Left lung (tissue), 14 donors: ENCODE measurements at places on chromosomes 4 and X. TPM values are rescaled to one million over a fixed set of nuclear protein-coding genes. Genes with fewer than 3 reads are reported as not detected.

Gene ZNF711
- 2.9 TPM for total RNA-seq

Gene SFRP2
- total RNA-seq, result 73.9 TPM

Gene TLR6
- total RNA-seq, result 18.1 TPM

Gene SSX4
- not detected for total RNA-seq

Gene ZMAT1
- total RNA-seq, result 3.3 TPM

Gene RPL36A
- total RNA-seq, result 169 TPM

Gene TMEM156
- total RNA-seq, result 1.1 TPM

- no peaks in the 10 kb centered on the region for H3K36me3 ChIP-seq
- H3K4me3 ChIP-seq, result peak overlapping the region; percentile 92
- peaks cover 37% of the 10 kb centered on the region for H3K4me1 ChIP-seq
These were observed 1.8 kb downstream of the SLC30A9 start for GRCh38 chr4:41991916-41992767.

GRCh38 chrX:51487960-51488267 lies 8.5 kb downstream of the NUDT11 start:
- DNase-seq, result no peak
- H3K4me1 ChIP-seq, result no peaks in the 10 kb centered on the region
- H3K36me3 ChIP-seq, result no peaks in the 10 kb centered on the region
- peaks cover 7% of the 10 kb centered on the region for H3K27me3 ChIP-seq

GRCh38 chrX:133189195-133189594 lies 29.0 kb downstream of the TFDP3 start:
- no peaks in the 10 kb centered on the region for H3K27me3 ChIP-seq
- DNase-seq, result no peak
- H3K27ac ChIP-seq, result no peak overlapping the region
- H3K4me3 ChIP-seq, result no peak overlapping the region
- no peaks in the 10 kb centered on the region for H3K36me3 ChIP-seq

DNA sequence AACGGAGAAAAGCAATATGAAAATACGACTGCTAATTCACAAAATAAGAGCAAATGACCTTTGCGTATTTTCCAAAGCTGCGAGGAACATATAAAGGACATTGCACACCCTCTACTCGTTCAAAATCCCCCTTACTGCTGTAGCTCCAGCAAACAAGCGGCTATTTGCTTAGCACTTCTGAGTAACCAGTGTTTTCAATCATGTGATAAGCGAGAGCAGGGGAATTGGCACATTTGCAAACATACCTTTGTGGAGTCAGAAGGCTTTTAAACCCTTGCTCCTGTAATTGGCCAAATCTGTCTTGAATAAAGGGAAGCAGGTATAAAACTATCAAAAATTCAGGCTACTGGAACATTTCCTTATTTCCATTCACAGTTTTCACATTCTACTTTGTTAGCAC lies 610.2 kb downstream of the UBE2NL start:
- H3K36me3 ChIP-seq, result no peaks in the 10 kb centered on the region
- peak; percentile 0 for DNase-seq
- H3K27me3 ChIP-seq, result no peaks in the 10 kb centered on the region
- H3K4me1 ChIP-seq, result no peaks in the 10 kb centered on the region
- H3K4me3 ChIP-seq, result no peak overlapping the region

DNA sequence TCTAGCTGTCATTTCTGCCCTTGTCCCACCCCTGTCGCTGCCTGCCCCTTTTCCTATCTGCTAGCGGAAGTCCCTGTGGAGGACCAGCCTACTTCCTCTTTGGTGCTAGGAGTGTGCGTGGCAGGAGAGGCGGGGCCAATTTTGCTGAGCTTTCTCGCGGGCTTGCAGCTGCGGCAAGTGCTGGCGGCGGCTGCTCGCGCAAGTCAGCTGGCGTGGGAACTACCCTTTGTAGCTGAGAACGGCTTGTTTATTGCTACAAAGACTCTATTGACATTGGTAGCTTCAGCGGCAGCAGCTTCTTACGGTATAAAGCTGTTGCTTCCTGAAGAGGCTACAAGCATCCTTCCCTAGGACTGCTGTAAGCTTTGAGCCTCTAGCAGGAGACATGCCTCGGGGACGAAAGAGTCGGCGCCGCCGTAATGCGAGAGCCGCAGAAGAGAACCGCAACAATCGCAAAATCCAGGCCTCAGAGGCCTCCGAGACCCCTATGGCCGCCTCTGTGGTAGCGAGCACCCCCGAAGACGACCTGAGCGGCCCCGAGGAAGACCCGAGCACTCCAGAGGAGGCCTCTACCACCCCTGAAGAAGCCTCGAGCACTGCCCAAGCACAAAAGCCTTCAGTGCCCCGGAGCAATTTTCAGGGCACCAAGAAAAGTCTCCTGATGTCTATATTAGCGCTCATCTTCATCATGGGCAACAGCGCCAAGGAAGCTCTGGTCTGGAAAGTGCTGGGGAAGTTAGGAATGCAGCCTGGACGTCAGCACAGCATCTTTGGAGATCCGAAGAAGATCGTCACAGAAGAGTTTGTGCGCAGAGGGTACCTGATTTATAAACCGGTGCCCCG lies at the start of gene MAGEH1:
Gene MAGEH1, plus strand, starts transcription at position 138 of the 843 bp plus-strand sequence. Its CDS starts 248 bp downstream, at position 386.
- H3K27me3 ChIP-seq, result no peaks in the 10 kb centered on the region
- peak; percentile 87 for DNase-seq
- peaks cover 3% of the 10 kb centered on the region for H3K4me1 ChIP-seq
- H3K36me3 ChIP-seq, result no peaks in the 10 kb centered on the region
- H3K27ac ChIP-seq, result peak within 1 kb of the TSS; percentile 73

GRCh38 chrX:98379134-98379533 lies 1495.4 kb downstream of the RPA4 start:
- no peaks in the 10 kb centered on the region for H3K27me3 ChIP-seq
- H3K4me3 ChIP-seq, result no peak overlapping the region
- no peak for DNase-seq

- H3K27ac ChIP-seq, result no peak overlapping the region
- H3K36me3 ChIP-seq, result no peaks in the 10 kb centered on the region
- peak; percentile 21 for DNase-seq
- no peak overlapping the region for H3K4me3 ChIP-seq
- no peaks in the 10 kb centered on the region for H3K27me3 ChIP-seq
These were observed 824.9 kb downstream of the RAPGEF2 start for GRCh38 chr4:159927781-159928180.

- no peaks in the 10 kb centered on the region for H3K27me3 ChIP-seq
- H3K4me1 ChIP-seq, result no peaks in the 10 kb centered on the region
- no peak overlapping the region for H3K4me3 ChIP-seq
- DNase-seq, result no peak
- no peaks in the 10 kb centered on the region for H3K36me3 ChIP-seq
- H3K27ac ChIP-seq, result no peak overlapping the region
These were observed 66.0 kb downstream of the CBLL2 start for GRCh38 chrX:22338740-22339139.

DNA sequence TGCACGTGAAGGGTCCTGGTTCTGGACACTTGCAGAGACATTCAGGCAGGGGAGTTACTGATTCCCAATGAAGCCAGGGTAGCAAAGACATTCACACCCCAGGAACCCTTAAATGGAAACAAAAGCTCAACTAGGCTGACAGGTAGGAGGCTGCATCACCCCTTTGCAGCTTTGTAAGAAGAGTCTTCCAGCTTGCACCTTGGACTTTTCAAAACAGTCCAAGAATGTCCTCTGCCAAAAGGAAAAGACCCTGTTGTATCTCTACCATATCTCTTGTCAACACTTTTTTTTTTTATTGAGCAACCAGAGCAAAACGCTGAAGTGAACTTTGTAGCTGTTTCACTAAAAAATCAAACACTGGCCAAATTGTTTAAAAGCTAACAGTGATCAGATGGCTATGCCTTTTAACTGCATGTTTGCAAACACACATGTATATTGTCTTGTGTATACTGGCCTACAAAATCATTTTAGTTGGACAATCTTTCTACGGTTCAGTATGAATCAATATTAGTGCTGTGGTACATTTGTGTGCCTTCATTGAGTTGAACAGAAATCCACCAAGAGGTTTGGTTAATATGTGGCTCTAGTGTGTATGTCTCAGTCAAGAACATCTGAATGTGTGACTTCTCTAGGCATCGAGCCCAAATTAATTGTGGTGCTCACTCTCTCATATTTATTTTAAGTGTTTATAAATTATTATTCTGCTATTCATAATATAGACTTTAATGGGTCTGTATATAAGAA lies 18.5 kb upstream of the WWC2 start:
- no peaks in the 10 kb centered on the region for H3K36me3 ChIP-seq
- no peaks in the 10 kb centered on the region for H3K27me3 ChIP-seq
- no peak overlapping the region for H3K4me3 ChIP-seq
- no peak overlapping the region for H3K27ac ChIP-seq
- no peak for DNase-seq

DNA sequence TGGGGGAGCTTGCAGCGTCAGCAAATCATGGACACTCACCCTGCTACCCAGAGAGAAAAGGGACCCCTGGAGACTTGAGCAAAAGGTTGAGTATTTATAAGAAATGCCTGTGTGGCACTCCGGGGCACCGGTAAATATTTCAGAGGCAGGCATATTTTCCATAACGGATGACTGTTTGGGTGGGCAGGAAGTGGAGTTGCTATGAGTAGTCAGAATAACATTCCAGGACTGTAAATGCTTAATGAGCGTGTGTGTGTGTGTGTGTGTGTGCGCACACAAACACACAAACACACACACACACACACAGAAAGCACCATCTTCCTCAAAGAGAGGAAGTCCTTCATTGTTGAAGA lies 74.6 kb downstream of the MXRA5 start:
- H3K4me3 ChIP-seq, result no peak overlapping the region
- H3K36me3 ChIP-seq, result no peaks in the 10 kb centered on the region
- H3K27me3 ChIP-seq, result no peaks in the 10 kb centered on the region
- H3K4me1 ChIP-seq, result peaks cover 4% of the 10 kb centered on the region
- no peak for DNase-seq
- H3K27ac ChIP-seq, result no peak overlapping the region

- no peak overlapping the region for H3K27ac ChIP-seq
- no peaks in the 10 kb centered on the region for H3K27me3 ChIP-seq
- no peaks in the 10 kb centered on the region for H3K4me1 ChIP-seq
These were observed 231.9 kb upstream of the INTU start for GRCh38 chr4:127400731-127401346.

- peak overlapping the region; percentile 79 for H3K4me3 ChIP-seq
- H3K4me1 ChIP-seq, result peaks cover 49% of the 10 kb centered on the region
- no peaks in the 10 kb centered on the region for H3K27me3 ChIP-seq
- no peak for DNase-seq
- no peaks in the 10 kb centered on the region for H3K36me3 ChIP-seq
- H3K27ac ChIP-seq, result peak overlapping the region; percentile 100
These were observed 1.8 kb downstream of the CAMK2D start for GRCh38 chr4:113759696-113760093.

DNA sequence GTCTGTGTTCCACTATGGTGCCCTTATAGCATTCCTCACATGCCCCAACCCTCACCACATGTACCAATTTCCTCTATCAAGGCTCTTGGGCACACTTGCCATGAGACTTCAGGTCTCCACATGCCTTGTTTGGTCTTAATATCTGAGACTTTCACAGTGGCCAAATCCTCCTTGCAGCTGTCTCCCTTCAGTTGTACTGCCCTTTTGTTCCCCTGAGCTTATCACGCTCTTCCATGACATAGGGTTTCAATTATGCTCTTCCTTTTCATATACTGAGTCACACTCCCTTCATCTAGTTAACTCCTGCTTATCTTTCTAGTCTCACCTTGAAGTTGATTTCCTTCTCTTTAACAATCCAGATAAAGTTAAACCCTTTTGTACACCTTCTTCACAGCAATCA lies 212.9 kb downstream of the PDHA2 start:
- no peaks in the 10 kb centered on the region for H3K36me3 ChIP-seq
- H3K27ac ChIP-seq, result no peak overlapping the region
- no peaks in the 10 kb centered on the region for H3K4me1 ChIP-seq
- no peaks in the 10 kb centered on the region for H3K27me3 ChIP-seq

DNA sequence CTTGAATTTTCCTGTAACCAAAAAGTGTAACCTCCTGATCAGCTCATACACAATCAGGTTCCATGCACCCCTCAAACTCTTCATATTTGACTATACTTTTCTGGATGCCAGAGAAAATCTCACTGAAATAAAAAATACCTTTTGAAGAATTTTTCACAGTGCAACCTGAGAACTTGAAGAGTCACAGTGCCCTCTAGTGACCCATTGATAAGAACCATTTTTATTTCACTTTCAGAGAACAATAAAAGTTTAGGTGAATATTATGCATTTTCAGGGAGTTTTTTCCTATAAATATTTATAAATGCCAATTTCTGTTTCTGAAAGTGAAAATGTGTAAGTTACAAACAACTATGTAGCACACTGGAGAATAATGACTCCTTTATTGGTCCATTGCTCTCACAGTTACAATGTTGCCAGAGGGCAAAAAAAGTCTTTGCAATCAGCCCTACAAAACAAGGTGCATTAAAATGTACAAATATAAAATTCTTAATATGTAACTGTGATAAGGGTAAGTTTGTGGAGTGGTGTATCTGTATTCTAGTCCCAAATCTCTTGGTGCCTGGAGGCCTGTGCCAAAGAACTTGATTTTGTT lies 153.6 kb upstream of the INTU start:
- peak; percentile 70 for DNase-seq
- H3K27ac ChIP-seq, result no peak overlapping the region
- H3K36me3 ChIP-seq, result no peaks in the 10 kb centered on the region
- no peaks in the 10 kb centered on the region for H3K27me3 ChIP-seq
- H3K4me1 ChIP-seq, result no peaks in the 10 kb centered on the region

DNA sequence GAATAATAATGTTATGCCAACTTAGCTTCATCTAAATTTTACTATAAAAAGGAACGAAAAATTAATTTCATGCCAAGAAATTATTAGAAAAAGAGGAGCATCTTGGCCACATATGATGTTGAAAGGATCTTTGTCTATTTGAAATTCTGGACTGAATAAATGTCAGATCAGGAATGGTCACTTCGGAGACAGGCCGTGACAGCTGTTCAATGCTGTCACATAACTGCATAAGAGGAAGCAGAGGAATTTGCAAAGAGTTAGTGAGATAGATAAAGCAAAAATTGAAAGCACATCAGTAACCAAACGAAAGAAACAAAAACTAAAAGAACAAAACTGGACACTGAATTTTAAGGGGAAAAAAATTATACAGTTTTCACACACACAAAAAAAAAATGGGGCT lies 100.9 kb downstream of the GASK1B start:
- H3K36me3 ChIP-seq, result no peaks in the 10 kb centered on the region
- H3K4me3 ChIP-seq, result no peak overlapping the region
- H3K27ac ChIP-seq, result no peak overlapping the region
- no peak for DNase-seq

DNA sequence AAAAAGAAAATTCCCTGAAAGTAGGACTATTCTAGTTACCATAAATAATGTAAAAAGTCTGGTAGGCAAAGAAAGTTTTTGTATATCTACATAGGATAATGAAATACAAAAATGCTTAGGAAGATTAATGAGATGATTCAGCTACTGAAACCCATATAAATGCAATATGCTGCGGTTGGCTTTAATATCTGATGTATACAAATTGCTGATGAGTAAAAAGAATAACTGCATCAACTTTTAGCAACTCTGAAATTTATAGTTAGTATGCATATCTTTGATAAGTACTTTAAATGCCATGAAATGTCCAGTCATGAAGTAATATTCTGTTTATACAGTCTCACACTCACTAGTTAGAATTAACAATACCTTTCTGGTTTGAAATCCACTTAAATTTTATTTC lies 404.8 kb downstream of the TLL1 start:
- no peak overlapping the region for H3K4me3 ChIP-seq
- no peaks in the 10 kb centered on the region for H3K4me1 ChIP-seq
- no peak for DNase-seq
- no peaks in the 10 kb centered on the region for H3K36me3 ChIP-seq
- no peaks in the 10 kb centered on the region for H3K27me3 ChIP-seq

- no peaks in the 10 kb centered on the region for H3K27me3 ChIP-seq
- no peaks in the 10 kb centered on the region for H3K36me3 ChIP-seq
These were observed 318.7 kb downstream of the CAMK2D start for GRCh38 chr4:113442826-113443225.
